ENCODE measurements at places on chromosomes 6 and 20. TPM values are rescaled to one million over a fixed set of nuclear protein-coding genes. Genes with fewer than 3 reads are reported as not detected.

The SEL1L2 gene
- total RNA-seq, result not detected

The EYA4 gene
- 8.1 TPM for total RNA-seq

The OSBPL2 gene
- total RNA-seq, result 11.9 TPM

The ZNF391 gene
- 0.45 TPM for total RNA-seq

The SLC22A3 gene
- total RNA-seq, result not detected

The PRL gene
- total RNA-seq, result not detected

The PRDM1 gene
- 1.6 TPM for total RNA-seq

The ENPP4 gene
- 0.59 TPM for total RNA-seq

The NNAT gene
- 32.0 TPM for total RNA-seq

The IL22RA2 gene
- total RNA-seq, result not detected

The ZNF451 gene
- total RNA-seq, result 15.5 TPM

The PDE10A gene
- 0.34 TPM for total RNA-seq

The F13A1 gene
- total RNA-seq, result not detected

The SEMG1 gene
- not detected for total RNA-seq

All from bronchus fibroblast of lung (primary cell).